ENCODE measurements at places on chromosomes 3 and 15.

DNA sequence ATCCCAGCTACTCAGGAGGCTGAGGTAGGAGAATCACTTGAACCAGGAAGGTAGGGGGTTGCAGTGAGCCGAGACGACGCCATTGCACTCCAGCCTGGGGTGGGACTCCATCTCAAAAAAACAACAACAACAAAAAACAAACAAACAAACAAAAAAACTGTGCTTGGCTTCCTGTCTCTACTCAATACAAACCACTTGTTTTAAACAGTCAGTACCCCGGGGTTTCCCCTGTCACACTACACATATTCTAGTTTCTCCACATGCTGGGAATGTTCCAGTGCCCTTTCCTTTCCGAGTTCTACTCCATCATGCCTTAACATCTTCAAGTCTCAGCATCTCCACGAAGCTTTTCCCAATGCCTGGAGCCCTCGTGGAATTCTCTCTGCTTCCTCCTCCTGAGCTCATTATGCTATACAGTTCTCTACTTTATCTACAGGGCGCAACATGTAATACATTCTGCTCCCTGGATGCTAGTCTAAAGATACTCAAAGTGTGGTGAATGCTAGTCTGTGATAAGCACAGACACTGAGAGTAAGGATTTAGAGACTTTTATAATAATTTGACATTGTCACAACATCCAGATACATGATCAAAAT lies 7.8 kb downstream of the EMC3 start:
- DNase-seq: no peak

GRCh38 chr15:35151782-35152181 lies 66.7 kb upstream of the NANOGP8 start:
- DNase-seq: no peak

- no peak for DNase-seq
Measured at GRCh38 chr3:37986479-37987314, 3.9 kb upstream of the VILL start.

DNA sequence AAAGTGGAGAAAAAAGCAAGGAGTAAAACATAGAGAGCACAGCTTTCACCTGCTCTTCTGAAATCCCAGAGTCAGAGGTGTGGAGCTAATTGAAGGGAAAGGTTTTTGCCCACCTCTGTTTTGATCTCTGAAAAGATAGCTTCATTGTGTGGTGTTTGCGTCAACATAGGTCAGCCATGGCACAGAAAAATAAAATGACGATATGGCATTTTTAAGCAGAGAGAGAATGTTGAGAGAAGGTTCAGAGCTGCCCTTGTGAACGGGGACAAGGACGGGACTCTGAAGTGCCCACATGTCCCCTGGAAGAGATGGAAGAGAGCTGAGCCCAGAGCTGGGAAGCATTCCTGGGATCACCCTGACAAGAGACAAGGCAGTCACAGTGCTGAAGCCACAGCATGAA lies 249.4 kb upstream of the PLSCR5 start:
- no peak for DNase-seq

GRCh38 chr3:60536420-60536819 lies 714.8 kb downstream of the FHIT start:
- no peak for DNase-seq

DNA sequence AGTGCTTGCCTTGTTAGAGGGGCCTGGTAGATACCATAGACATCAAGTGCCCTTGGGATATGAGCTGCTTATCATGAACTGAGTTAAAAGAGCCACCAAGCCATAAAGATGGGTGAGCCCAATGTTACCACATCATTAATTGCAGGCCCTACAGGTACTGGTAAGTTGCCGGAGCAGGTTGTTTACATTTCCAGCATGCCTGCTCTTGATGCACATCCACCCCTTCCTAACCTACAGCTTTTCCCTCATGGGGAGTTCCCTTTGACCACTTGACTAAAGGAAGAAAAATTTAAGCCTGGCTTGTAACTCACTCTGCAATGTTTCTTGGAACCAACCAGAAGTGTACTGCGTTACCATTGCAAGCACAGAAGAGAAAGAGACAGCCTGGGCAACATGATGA lies 24.7 kb upstream of the ULK4 start:
- DNase-seq: no peak

- no peak for DNase-seq
Measured at GRCh38 chr15:35209838-35210237, 124.7 kb upstream of the NANOGP8 start.

DNA sequence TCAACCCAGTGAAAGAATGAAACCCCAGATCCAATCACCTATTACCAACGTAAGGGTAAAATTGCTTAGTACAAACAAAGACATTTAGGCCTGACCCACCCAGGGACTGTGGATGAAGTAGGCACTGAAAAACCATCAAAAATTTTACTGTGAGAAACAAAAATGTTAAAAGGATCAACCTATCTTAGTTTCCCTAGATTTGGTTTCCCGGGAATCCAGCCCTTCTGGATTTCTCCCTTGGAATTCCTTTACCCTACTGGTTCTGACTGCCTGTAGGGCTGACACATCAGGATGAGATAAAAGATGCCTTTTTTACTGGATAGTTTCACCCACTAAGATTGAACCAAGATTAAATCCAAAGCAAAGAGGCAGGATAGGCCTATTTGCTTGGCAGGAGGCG lies 102.7 kb downstream of the SCAPER start:
- no peak for DNase-seq

DNA sequence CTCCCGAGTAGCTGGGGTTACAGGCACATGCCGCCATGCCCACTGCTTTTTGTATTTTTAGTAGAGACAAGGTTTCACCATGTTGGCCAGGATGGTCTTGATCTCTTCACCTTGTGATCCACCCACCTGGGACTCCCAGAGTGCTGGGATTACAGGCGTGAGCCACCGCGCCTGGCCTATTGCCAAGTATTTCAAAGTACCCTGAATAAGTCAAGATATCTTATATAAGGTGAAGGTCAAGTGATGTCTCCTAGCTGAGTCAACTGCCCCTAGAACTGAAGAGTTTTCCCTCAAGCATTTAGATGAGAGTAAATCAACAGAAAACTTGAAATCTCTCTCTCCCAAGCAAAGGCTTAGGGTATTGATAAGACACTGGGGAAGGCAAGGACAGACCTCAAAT lies 63.9 kb downstream of the RPL22L1 start:
- DNase-seq: no peak

GRCh38 chr3:90080988-90081387 lies 973.6 kb downstream of the EPHA3 start:
- DNase-seq: no peak

DNA sequence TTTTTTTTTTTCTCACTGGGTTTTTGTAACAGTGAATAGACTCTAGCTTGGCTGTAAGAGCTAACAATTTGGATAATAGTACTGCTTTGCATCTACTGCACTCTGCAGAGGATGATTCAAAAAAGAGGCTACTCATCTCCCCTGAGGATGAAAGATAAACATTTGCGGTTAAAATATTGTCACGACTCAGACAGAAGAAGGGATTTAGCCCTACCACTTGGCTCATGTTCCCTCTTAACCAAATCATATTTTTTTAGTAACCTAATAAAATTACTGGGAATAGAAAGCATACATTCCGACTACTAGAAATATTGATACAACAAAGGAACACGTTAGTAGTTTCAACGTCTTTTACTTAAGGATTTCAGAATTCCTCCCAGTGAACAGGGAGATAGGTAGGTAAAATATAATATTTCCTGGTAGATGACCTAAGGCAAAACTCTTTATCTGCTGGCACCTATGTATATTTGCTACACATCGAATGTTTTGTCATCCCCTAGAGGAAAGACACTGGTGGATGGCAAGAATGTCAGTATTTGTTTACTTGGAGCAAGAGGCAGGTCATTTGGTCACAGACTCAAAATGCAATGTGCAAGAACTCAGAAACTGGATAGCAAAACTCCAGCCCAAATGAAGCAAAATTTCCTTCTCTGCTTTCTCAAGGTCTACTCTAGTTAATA lies 110.8 kb downstream of the GREM1 start:
- no peak for DNase-seq

DNA sequence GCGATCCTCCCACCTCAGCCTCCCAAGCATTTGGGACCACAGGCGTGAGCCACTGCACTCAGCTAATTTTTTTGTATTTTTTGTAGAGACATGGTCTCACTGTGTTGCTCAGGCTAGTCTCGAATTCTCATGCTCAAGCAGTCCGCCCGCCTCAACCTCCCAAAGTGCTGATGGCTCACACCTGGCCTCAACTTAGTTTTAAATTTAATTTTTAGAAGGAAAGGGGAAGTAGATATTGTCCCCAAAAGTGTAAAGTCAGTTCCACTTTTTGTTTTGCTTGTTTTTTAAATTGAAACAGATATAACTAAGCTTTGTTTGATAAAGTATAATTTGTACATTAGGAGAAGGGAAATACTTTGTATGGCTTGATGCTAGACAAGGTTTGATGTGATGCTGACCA lies 31.3 kb upstream of the NFKBIZ start:
- DNase-seq: no peak
